ENCODE measurements at places on chromosomes 5 and 9. TPM values are rescaled to one million over a fixed set of nuclear protein-coding genes. Genes with fewer than 3 reads are reported as not detected.

Gene TYRP1
- total RNA-seq = not detected

Gene IGIP
- 4.5 TPM for total RNA-seq

Gene HRCT1
- total RNA-seq = 4.7 TPM

Gene TAF11L5
- not detected for total RNA-seq

Gene RC3H2
- total RNA-seq = 68.7 TPM

Gene FOXD4L6
- total RNA-seq = 0.40 TPM

DNA sequence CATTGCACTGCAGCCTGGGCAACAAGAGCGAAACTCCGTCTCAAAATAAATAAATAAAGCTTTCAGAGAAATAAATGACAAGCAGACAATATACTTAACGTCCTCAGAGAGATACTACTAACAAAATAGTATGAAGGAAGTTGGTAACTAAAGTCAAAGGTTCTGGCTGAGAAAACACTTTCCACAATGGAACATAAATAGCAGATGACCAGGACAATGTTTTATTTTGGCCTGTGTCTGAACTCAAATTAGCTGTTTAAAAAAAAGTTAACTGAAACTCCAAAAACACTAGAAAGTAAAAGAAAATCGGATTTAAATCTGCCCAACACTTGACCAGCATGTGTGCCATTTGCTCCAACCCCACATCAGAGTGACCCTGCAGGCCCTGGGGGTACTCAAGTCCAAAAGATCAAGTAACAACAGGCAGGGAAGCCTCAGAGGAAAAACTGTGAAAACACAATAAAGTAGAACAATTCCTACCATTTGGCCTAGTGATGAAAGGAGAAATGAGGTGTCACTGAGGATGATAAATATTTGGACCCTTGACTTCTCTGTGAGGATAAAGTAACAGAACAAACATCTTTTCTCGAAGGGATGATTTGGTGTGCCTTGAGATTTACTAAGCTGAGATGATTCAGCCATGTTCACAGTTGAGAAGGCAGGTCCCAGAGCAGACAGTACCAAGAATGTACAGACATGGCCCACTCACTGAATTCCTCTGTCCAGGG, 47.7 kb downstream of the LHFPL2 start:
- DNase-seq = no peak

DNA sequence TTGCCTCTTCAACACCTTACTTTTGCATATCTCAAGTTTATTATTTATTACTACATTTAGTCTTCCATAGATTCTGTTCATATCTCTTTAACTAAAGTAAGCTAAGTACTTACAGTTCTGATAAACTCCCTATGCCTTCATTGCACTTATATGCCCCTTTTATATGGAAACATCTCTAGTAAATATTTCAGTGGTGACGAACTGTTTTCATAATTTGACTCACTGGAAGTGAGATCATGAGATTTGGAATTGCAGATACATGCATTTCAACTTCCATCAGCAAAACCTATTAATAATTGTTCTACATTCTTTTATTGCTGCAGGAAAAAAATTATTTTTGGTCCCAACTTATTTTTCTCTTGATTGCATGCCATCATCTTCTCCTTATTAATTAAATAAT, 263.5 kb downstream of the CD180 start:
- peak; percentile 81 for DNase-seq

GRCh38 chr9:28848671-28849070, 1275.4 kb upstream of the C9orf72 start:
- no peak for DNase-seq

- peak; percentile 32 for DNase-seq
These were observed 12.9 kb downstream of the OR2V2 start for GRCh38 chr5:181160152-181160754.

DNA sequence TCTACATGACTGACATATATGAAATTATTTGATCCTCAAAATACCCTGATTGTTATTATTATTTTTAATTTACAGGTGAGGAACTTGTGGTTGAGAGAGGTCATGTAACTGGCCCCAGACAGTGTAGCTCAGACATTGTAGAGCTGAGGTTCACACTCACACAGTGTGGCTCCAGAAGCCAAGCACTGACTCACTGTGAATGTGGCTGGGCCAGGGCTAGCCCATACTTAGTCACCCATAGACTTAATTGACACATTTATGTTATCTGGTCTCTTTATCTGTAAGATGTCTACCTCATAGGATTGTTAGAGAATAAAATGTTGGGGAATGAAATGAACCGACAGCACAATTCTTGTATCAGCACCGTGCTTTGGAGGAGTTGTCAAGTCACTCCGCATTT, 24.9 kb upstream of the CCDC112 start:
- peak; percentile 87 for DNase-seq

DNA sequence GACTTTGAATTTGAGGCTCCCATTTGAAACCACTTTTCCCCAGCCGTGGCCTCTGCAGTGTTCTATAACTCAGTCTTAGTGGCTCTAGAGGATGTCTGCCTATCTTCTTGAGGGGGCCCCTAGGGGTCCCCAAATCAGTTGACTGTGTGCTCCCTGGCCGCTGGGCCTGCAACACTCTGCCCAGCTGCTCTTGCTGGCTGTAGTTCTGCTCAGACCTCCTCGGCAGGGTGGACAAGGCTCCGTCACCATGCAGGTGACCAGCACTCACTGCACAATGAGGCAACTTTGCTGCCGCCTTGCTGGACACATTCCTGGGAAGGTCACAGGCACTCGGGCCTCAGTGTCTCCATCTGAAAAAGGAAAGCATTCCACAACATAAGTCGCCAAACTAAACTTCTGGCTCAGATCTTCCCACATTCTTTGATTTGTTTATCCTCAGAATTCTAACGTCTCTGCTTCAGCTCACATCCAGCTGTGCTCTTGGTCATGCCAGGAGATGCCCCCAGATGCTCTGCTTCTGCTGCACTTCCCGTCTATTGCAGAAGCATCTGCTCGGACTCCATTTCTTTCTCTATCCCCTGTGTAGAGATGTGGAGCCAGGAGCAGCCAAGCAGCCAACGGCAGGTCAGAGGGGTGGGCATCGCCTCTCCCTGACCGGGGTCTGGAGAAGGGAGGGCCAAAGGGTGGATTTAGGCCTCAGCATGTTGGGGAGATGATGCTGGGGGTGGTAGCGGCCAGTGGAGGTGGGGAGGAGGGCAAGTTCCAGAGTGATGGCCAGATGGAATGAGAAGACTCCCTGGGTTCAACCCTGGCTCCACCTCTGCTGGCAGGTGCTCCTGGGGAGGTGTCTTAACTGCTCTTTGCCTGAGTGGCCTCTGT, 133.6 kb downstream of the MVB12B start:
- DNase-seq = no peak

- DNase-seq = no peak
These were observed 14.6 kb downstream of the NREP start for GRCh38 chr5:111742177-111742994.

GRCh38 chr9:91391412-91391811, 29.7 kb upstream of the AUH start:
- no peak for DNase-seq
